Non-pigmented ciliary epithelial cell (primary cell): ENCODE measurements at places on chromosomes 13 and 19.

GRCh38 chr13:98879127-98879520 lies 98.7 kb downstream of the DOCK9 start:
- DNase-seq, result no peak

DNA sequence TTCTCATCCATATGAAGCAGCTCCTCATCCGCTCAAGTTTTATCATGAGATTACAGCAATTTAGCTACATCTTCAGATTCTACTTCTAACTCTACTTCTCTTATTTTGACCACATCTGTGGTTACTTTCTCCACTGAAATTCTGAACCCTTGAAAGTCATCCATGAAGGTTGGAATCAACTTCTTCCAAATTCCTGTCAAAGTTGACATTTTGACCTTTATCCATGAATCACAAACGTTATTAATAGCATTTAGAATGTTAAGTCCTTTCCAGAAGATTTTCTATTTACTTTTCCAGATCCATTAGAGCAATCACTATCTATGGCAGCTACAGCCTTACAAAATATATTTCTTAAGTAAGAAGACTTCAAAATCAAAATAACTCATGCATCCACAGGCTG lies 421.7 kb upstream of the GPC6 start:
- no peak for DNase-seq

DNA sequence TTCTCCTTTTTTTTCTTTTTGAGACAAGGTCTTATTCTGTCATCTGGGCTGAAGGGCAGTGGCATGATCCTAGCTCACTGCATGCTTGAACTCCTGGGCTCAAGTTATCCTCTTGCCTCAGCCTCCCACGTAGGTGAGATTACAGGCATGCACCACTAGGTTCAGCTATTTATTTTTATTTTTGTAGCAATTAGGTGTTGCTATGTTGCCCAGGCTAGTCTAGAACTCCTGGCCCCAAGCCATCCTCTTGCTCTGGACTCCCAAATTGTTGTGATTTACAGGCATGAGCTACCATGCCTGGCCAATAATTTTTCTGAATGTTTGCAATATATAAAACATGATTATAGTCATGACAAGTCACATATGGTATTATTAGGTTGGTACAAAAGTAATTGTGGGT lies 161.1 kb upstream of the ATXN8OS start:
- no peak for DNase-seq

GRCh38 chr13:20297181-20297580 lies 65.1 kb upstream of the GJB6 start:
- DNase-seq, result no peak

DNA sequence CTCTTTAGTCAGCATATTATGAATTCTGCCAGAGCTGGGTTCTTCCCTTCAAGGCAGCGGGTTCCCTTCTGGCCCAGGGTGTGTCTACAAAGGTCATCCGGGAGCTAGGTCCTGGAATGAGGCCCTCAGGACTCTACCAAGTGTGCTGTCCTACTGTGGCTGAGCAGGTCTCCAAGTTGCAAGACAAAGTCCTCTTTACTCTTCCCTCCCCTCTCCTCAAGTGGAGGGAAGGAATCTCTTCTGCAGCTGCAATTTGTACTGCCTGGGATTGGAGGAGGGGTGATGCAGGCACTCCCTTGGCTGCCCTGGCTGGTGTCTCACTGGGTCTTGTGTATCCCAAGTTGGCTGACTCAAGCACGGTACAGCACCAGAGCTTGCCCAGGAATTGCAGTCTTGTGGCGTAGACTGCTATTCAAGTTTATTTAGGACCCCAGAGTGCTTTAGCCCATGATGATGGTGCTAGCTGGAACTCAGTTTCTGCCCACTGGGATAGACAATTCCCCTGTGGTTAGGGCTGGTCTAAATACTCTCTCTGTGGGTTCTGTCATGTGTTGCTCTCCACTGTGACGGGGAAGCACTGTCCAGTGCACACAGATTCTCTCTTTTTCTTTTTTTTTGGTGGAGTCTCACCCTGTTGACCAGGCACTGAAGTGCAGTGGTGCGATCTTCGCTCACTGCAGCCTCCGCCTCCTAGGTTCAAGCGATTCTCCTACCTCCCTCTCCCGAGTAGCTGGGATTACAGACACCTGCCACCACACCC lies 28.5 kb downstream of the RFC3 start:
- no peak for DNase-seq

GRCh38 chr19:31656507-31656906 lies 307.3 kb upstream of the TSHZ3 start:
- DNase-seq, result no peak

GRCh38 chr19:3695986-3696659 lies 4.1 kb downstream of the PIP5K1C start:
- DNase-seq, result no peak

DNA sequence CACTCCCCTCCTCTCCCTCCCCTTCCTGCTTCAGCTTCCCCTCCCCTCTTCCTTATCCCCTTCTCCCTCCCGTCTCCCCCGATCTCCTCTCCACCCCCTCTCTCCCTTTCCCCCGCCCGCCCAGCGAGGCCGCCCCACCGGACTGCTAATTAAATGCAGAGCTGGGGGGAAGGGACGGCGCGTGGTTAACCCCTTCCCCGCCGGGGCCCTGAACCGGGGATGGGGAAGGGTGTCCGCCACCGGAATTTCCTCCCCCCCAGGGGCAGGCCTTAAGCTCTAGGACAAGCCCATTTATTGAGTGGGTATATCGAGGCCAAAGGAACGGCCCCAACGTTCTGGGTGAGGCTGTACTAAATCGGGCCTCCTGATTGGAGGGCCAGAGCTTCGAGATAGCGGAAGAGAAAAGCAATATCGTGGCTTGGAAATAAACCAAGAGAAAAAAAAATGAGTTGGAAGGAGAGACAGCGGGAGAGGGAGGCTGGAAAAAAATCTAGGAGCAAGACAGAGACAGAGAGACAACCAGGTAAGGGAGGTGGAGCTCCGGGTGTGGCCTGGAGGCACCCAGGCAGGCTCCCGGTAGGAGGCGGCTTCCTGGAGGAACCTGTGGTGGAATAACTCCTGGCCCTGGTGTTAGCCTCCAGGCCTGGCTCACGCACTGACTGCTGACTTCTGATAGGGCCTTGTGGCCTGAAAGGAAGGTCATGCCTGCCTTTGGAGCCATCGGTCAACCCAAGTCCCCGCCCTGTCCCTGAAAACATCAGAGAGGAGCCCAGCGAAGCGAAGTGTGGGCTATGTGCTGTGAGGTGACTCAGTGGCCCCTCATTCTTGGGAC lies 11.6 kb upstream of the JUND start:
- peak; percentile 38 for DNase-seq

DNA sequence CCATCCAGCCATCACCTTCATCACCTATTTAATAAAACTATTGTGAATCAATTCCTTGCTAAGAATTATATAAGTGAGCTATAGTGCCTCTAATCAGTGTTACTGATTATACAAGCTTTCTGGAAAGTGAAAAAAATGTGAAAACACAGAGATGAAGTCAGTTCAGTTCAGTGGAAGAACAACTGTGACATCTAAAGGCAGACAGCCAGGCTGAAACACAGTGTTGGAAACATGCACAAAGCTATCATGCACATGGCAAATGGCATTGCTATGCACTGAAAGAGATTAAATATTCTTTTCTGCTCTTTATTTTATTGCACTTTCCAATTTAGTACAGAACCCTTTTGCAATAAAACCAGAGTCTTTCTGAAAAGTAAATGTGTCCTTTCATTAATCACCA lies 294.0 kb downstream of the RBM26 start:
- DNase-seq, result no peak

DNA sequence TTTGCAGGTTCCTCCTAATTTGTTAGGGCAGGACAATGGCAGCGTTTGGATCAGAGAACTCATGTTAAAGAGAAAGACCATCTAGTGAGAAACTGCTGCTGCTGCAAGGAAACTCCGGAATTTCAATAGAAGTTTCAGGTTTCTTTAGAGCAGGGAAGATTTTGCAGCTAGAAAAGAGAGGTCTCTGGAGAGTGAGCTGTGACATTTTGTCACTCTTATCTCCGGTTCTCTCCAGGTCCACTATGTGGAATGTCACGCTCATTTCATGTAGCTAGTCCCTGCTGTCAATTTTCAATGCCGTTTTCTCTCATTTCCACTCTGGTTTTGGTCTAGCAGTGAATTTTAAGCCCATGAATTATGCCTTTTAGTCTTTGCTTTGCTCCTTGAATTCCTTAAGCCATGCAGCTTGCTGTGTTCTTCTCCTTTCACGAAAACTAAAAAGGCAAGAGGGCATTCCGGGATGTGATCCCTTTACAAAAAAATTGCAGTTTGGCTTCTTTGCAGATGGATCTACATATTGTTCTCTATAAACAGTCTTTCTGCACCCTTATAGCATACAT lies 46.7 kb upstream of the POSTN start:
- no peak for DNase-seq

DNA sequence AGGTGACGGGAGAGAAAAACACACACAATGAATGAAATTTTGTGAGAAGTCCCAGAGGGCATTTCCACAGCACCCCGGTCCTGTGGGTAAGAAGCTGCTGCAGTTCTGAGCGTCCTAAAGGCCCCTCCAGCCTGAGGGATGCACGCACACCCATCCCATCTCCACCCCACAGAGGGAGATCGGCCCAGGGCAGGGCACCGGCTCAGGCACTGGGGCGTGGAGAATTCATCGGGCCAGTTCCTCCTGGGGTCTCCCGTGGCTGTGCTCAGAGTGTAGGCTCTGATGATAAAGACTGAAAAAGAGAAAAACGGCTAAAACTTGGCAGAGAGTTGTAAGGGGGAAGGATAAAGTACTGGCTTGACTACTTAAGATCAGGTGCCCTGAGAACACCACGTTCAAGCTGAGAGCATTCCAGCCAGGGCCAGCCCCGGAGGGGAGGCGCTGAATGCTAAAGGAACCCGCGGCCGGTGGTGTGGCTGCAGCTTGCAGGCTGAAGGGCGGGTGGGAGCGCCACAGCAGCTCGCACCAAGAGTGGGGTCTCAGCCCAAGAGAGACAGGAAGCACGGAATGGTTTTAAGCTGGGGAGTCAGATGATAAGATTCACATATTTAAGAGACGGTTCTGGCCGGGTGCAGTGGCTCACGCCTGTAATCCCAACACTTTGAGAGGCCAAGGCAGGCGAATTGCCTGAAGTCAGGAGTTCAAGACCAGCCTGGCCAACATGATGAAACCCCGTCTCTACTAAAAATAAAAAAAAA lies 121.9 kb upstream of the SPACA7 start:
- DNase-seq, result no peak

- DNase-seq, result no peak
These were observed 7.0 kb downstream of the HIF3A start for GRCh38 chr19:46303691-46304397.

DNA sequence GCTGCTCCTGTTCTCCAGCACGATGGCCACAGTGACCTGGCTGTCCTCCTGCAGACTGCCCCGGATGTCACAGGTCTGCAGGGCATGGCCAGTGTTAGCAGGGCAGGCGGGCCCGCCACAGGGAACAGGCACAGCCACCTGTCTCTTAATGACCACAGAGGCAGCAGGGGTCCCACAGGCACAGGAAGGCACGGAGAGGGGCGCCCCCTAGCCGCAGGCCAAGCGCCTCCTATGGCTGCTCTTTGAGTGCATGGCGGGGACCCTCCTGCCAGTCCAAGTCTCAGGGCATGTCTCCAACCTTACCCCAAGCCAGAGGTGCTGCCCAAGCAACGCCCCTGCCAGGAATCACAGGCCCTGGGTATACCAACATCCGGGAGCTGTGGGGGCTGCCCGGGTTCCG lies 14.1 kb downstream of the IZUMO4 start:
- DNase-seq, result no peak

DNA sequence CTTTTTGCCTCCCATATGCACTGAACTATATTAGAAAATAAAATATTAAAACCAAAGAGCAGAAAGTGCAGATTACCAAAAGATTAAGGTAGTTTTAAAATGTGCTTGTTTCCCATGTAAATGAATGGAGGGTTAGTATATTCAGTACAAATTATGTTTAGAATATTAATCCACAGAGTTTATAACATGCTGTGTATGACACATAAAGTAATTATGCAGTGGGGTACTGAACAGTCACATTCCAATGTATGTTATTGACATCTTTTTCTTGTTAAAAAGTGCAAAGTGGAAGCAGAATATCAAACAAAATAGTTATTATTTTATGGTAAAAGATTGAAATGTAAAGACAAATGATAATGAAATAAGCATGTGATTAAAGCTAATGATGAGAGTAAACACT lies 79.3 kb downstream of the GPC6 start:
- no peak for DNase-seq

- no peak for DNase-seq
These were observed 2.8 kb upstream of the TNFSF9 start for GRCh38 chr19:6527893-6528543.

DNA sequence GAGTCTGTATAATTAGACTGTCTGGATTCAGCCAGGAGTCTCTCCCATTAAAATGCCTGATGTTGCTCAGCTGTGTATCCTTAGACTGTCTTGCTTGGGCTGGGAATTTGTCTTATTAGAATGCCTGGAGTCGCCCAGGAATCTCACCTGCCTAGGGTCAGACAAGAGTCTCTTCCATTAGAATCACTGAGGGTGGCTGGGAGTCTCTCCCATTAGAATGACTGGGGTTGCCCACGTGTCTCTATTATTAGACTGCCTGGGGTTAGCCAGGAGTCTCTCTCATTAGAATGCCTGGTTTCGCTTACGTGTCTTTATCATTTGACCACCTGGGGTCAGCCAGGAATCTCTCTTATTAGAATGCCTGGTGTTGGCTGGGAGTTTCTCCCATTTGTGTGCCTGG lies 1450.0 kb downstream of the UQCRFS1 start:
- DNase-seq, result no peak

DNA sequence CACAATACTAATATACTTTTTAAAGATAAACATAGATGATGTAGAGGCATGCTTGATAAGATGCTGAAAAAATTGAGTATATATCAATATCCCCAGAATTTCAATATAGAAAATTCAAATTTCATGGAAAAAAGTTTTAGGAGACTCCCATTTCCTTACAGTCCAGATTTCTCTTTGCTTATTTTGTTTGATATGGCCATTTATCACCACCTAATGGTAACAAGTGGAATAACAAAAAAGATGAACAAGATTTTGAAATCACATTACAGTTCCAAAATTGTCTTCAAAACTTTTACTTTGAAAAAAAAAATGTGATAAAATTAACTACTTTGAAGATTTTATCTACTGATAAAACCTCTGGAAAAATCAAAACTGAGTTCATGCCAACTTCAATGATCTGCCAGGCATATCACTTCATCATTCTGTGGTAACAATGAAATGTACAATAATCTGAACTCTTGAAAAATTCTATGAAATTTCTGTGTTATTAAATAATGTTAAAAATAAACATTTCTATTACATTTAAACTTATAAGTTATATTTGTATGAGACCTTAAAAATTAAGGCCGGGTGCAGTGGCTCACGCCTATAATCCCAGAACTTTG lies 17.5 kb downstream of the MIPEP start:
- no peak for DNase-seq
